ENCODE measurements at places on chromosomes 2 and 18.
A peak's percentile ranks its signal among the peaks of the same experiment; 100 is the strongest.

DNA sequence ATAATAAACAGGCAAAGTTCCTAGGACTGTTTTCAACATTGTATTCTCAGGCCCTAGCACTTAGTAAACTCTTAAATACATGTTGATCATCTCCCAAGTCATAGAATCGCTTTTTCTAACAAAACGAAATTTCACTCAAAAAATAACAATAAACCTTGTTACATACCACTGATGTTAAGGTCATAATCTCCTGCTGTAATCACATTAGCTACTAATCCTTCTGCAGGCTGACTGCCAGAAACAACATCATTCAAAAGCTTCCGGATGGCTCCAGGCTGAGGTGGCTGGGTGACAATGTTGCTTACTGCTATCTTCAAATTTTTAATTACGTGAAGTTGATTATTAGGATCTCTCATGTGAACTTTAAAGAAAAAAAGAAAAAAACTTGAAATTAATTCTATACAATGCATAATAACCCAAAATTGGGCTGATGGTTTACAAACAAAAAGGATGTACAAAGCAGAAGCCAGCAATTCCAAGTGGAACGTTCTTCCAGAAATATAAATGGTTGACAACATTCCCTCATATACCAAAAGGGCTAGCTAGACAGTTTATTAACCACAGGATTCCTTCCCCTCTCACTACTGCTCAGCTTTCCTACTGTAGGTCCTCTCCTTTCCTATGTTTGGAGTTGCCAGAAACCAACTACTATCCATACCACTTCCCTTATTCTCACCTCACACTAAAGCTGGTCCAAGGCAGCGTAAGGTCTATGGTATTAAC lies 11.6 kb downstream of the TRAPPC8 start:
- no peak for DNase-seq

GRCh38 chr2:212264187-212264586 lies 274.4 kb downstream of the ERBB4 start:
- DNase-seq = no peak

GRCh38 chr2:240933048-240933965 lies 27.2 kb downstream of the CROCC2 start:
- peak; percentile 3 for DNase-seq

- DNase-seq = no peak
Measured at GRCh38 chr2:238167761-238168160, 9.0 kb downstream of the ERFE start.

DNA sequence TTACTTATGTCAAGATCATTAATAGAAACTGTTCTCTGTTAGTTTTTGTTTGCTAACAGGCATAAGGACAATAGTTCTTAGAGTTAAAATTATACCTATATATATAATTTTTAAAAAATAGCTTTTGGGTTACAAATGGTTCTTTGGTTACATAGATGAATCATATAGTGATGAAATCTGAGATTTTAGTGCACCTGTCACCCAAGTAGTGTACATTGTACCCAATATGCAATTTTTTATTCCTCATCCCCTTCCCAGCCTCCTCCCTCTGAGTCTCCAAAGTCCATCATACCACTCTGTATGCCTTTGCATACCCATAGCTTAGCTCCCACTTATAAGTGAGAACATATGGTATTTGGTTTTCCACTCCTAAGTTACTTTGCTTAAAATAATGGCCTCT lies 26.4 kb downstream of the SLC4A1AP start:
- DNase-seq = no peak

DNA sequence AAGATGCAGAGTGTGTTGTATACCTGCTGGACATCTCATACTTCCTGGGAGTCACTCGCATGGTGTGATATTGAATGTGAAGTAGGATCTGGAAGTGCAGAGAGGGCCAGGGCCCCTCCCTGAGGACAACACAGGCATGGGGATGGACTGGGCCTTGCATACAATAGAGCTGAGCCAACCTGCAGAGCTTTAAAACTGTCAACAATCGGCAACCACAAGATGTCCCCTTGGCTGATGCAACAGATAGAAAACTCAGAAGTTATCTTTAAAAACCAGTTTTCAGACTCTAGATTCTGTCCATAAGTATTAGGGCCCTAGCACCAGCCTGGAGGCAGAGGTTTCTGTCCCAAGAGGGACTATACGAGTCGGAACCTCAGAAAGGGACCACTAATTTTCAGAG lies 19.7 kb downstream of the EVA1A start:
- no peak for DNase-seq

GRCh38 chr2:99072551-99072950 lies 69.0 kb upstream of the C2orf15 start:
- no peak for DNase-seq

DNA sequence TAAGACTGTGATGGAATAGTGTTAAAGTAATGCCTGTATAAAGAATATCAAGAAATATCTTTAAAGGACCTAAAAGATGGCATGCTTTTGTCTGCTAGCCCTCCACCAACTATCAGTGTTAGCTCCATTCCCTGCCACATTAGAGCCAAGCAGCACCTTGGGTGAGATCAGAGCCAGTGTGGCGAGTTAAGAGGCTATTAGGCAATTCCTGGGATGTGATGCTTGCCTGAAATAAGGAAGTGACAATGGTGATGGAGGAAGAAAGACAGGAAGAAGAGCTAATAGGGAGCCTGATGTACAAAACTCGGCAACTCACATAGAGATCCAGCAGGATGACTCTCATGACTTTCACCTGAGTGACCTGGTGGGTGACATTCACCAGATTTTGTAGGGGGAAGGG lies 143.5 kb downstream of the ZEB2 start:
- no peak for DNase-seq

DNA sequence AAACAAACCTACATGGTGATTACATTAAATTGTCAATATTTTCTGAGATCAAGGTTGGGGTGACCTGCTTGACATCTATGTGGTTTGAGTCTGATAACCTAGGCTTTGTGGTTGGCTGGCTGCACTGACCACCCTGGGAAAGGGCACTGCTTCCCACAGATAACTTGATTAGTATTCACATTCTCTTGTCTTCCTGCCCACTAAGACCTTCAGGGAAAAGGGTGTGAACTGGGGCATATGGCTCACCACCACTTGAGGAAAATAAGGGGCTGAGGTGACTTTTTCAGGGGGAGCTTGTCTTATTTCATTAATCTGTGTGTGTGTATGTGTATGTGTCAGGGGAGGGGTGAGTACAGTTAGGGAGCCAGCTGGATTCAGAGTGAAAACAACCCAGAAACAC lies 1.5 kb downstream of the SMYD1 start:
- DNase-seq = no peak

DNA sequence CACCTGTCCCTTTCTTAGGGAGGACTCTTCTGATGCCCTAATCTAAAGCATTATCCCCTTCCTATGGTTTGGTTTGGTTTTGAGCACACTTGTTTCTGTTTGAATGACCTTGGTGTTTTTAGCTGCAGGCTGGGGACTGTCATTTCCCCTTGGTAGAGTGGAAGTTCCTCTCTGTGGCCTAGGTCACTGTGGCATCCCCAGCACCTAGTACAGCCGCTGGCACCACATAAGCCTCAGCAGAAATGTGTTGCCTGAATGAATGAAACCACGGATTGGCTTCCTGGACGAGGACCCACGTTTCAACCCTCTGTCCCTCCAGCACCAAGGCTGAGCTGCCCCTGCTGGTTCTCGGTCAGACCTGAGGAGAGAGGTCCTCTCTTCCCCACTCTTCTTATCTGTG lies 159.9 kb downstream of the CTIF start:
- DNase-seq = no peak

- no peak for DNase-seq
Measured at GRCh38 chr2:160429248-160430000, 64.2 kb downstream of the RBMS1 start.

DNA sequence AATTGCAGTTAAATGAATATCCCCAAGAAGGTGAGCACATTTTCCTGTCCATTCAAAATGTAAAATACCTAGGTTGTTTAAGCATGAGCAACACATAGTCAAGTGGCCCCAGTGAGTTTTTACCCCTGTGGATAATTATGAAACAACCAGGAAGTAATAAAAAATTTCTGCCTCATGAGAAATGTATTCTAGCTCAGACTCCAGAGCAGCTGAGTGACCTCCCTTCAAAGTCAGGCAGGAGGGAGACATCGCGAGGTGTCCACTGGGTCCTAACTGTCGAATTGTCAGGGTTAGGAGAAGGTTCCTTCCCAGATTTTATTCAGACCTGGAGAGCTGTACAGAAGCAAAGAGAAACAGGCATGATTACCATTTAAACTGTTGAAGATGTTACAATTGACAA lies 416.6 kb upstream of the SMIM21 start:
- no peak for DNase-seq

GRCh38 chr2:236536727-236537398 lies 32.8 kb upstream of the ACKR3 start:
- no peak for DNase-seq

DNA sequence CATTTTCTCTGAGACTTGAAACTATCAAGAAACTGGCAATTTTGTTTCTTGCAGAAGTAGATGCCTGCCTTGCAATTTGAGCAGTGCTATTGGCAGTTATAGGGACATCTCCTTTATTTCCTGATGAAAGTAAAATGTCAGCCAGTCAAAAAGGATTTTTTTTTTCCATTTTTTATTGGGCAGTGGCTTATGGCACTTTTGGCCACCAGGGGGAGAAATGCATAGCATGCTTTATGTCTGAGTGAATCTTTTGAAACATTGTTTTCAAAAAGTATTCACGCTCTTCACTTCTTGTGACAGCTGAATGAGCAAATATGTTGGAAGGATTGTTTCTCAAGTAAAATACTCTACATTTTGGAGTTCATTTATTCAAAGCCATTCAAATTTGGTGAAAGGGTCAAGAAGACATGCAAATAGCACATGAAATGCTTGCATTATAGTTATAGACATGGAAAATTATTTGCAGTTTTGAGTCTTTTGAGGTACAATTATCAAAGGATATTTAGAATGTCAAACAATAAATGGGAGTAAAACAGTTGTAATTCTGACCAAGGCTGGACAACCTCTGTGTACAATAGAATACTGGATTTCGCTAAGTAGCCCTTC lies 491.0 kb downstream of the CDH2 start:
- peak; percentile 43 for DNase-seq

- DNase-seq = peak; percentile 87
Measured at GRCh38 chr2:26274058-26274613, 29.4 kb downstream of the HADHB start.

DNA sequence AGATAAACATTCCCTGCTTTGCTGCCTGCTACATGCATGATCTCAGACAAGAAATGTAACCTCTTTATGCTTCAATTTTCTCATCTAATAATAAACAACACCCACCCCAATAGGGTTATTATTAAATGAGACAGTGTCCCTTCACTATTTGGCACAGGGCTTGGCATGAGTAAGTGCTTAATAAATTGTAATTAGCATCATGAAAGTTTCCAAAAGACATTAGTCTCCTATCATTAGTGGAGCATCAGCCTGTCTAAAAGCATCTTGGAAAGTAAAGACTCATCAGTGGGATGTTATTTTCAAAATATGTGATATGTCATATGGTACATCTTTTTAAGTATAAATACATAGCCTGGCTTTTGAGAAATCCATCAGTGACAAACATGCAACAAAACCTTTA lies 275.0 kb downstream of the ZEB2 start:
- DNase-seq = no peak

- DNase-seq = no peak
Measured at GRCh38 chr2:237980751-237981150, 13.9 kb downstream of the UBE2F start.

GRCh38 chr2:139217641-139218040 lies 437.5 kb upstream of the NXPH2 start:
- DNase-seq = no peak

- DNase-seq = no peak
Measured at GRCh38 chr2:162890690-162891311, 52.2 kb upstream of the KCNH7 start.

GRCh38 chr2:23323917-23324680 lies 60.9 kb upstream of the KLHL29 start:
- DNase-seq = no peak

DNA sequence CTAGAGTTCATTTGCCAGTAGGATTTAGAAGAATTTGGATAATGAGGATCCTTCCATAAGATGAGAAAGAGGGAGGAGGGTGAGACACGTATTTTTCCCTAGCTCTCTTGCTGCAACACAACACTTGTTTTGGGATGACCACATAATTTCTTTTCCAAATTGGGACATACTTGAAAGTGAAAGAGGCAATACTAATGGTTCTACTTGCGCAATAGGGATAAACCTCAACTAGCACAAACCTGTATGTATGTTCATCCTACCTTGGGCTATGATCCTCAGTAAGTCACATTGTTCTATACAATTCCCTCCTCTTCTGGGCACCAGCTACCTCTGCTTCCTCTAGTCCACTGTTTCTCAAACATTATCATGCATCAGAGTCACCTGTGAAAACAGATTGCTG lies 1208.8 kb upstream of the LRRTM1 start:
- no peak for DNase-seq

- no peak for DNase-seq
Measured at GRCh38 chr2:147288131-147288530, 556.7 kb upstream of the ACVR2A start.

DNA sequence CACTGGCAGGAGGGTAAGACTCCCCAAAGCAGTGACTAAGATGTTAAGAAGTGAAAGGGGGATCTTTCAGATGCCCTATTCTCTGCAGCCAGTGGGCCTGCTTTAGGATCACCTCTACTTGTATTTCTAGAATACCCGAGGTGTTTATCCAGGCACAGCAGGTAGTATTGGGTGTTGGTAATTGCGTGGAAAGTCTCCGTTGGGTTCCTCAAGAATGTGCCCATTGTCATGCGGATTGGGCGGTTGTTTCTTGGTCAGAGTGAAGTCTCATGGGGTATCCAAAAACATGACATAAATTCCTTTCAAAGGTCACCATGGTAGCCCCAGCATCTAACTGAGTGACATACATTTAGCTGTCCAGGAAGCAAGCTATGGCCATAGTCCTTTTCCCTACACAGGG lies 308.8 kb downstream of the RPIA start:
- no peak for DNase-seq

GRCh38 chr2:37263839-37264238 lies 32.4 kb downstream of the NDUFAF7 start:
- DNase-seq = no peak

GRCh38 chr2:88450925-88451810 lies 1.3 kb downstream of the FOXI3 start:
- DNase-seq = no peak

DNA sequence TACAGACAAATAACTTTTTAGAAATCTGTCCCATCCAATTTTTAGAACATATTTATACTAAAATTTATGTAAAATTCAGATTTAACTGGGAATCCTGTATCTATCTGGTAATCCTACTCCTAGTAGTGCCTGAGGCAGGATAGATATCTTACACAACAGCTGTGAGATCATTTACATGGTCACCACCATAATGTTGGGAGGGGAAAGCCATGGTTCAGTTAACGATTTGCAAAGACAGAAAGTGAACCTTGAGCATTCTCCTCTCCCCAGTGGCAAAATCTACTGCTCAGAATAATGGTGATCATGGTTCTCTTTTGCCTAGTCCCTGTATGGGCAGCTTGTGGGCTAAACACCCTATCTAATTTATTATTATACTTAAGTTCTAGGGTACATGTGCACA lies 7.7 kb upstream of the TMEM247 start:
- DNase-seq = no peak

GRCh38 chr18:43524260-43524659 lies 247.0 kb upstream of the SYT4 start:
- no peak for DNase-seq

DNA sequence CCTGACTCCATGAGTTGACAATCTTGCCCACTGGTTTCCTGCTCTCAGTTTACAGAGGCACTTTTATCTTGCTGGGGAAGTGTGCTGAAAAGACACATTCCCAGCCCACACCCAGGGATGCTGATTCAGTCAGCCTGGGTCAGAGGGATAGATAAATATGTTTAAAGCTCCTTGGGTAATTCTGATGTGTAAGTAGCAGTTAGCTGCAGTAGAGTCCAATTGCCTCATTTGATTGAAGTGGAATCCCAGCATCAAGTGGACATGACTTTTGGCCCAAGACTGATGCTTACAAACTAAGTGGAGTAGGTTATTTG lies 29.4 kb downstream of the PSD4 start:
- DNase-seq = no peak

Measured in tibial nerve (tissue), 4 donors.